ENCODE measurements at places on chromosomes 1 and 21. TPM values are rescaled to one million over a fixed set of nuclear protein-coding genes. Genes with fewer than 3 reads are reported as not detected.

Gene WNT3A
- not detected for total RNA-seq

DNA sequence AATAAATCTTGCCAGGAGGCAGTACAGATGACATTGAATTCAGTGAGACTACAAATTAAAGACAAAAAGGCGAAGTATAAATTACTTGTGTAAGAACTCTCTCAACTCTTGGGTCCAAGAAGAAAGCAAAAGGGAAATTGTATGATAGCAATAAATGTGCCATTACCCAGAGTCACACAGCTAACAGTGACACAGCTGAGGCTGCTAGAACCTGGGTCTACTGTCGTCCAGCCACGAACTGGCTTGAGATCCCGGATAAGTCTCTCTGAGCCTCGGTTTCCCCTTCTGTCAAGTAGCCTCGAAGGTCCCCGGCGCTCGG, 362 bp upstream of the ROR1 start:
- DNase-seq: no peak

Gene MAEL
- total RNA-seq: 8.6 TPM

GRCh38 chr1:153049211-153049610, 8.1 kb downstream of the SPRR2A start:
- DNase-seq: no peak

DNA sequence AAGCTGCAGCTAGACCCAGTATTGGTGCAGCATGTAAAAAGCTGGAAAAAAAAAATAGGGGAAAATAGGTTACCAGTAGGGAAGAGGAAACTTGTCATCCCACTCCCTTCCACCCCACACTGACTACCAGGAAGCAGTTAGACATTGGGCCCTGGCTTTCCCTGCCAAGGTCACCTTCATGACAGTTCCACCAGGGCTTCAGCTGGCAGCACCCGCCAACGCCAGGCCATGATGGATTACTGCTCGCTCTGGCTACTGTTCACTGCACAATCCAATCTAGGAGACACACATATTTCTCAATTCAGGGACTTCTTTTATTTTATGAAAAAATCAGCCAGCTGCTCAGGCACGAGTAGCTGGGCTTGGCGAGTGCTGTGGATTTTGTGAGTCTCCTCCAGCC, 127.7 kb downstream of the DMRTA2 start:
- no peak for DNase-seq

DNA sequence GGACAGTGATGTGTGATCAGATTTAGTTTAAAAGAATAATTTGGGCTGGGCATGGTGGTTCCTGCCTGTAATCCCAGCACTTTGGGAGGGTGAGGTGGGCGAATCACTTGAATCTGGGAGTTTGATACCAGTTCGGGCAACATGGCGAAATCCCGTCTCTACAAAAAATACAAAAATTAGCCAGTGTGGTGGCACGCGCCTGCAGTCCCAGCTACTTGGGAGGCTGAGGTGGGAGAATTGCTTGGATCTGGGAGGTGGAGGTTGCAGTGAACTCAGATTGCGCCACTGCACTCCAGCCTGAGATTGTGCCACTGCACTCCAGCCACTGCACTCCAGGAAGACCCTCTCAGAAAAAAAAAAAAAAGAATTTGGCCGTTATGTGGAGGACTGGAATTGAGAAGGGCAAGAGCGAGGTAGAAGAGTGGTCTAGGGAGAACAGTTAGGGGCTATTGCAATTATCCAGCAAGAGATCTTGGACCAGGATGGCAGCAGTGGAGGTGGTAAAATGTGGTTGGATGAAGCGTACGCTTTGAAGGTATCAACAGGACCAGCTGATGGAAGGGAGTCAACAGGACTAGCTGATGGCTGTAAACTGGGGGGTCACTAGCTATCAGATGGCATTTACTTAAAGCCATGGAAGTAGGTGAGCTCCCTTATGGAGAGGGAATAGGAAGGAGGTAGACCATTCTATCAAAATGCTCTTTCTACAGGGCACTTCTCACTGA, 9.6 kb downstream of the BTBD19 start:
- DNase-seq: no peak

Data from fibroblast of villous mesenchyme (primary cell).